ENCODE measurements at places on chromosomes 4 and X.

GRCh38 chrX:71661919-71662318 is 5.4 kb upstream of the LOC101059915 start:
- DNase-seq = no peak

DNA sequence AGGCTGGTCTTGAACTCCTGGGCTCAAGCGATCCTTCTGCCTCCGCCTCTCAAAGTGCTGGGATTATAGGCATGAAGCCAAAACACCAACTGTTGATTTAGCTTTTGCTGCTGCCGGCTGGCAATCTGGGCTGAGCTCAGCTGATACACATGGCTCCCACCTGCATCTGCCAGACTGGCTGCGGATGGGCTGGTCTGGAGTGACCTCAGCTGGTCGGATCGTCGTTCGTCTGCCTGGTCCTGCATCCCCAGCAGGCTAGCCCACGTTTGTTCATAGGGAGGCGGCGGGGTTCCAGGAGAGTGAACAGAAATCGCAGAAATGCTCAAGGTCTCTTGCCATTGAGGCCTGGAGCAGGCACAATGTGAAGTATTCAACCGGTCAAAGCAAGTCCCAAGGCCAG is 74.4 kb upstream of the DDX3X start:
- no peak for DNase-seq

GRCh38 chr4:147639388-147639787 is 22.2 kb downstream of the TMEM184C start:
- no peak for DNase-seq

GRCh38 chr4:170949084-170949483 is 859.3 kb upstream of the AADAT start:
- DNase-seq = no peak

GRCh38 chr4:56424697-56425514 is 10.5 kb downstream of the PPAT start:
- DNase-seq = no peak

- DNase-seq = no peak
Observed at GRCh38 chrX:129007631-129008030, 515.7 kb downstream of the SMARCA1 start.

DNA sequence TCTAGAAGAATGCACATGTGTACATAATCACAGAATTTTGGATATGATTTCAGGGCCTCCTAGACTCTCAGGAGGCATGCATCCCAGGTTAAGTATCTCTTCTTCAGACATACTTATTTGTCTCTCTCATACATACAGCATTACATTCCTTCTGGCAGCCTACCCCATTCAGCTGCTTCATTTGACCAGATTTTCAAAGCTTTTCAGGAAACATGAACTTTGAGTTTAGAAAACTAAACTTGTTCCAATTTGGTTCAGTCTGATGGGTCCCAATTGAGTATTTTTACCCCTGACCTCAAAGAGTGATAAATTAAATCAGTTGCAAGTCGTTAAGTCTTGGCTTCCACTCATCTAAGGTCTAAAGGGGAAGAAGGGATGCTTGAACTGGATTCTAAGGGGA is 330.9 kb downstream of the ARHGAP24 start:
- no peak for DNase-seq

DNA sequence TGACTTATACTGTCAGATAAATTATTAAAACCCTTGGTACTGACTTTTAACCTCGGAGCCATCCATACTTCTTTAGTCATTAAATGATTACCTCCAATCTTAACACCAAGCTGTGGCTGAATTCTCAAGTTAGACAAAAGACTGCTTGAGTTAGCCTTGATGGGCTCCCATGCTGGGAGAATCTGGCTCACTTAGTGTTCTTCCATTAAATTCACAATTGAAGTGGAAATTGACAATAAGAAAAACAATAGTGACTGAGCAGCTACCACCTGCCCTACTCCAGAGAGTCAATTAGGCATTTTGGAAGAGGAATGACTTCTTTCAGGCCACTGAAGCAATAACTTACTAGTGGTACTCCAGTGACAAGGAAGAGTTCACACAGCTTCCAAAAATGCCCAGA is 503.0 kb upstream of the CPXCR1 start:
- no peak for DNase-seq

- no peak for DNase-seq
Observed at GRCh38 chr4:113700602-113701150, 60.9 kb downstream of the CAMK2D start.

DNA sequence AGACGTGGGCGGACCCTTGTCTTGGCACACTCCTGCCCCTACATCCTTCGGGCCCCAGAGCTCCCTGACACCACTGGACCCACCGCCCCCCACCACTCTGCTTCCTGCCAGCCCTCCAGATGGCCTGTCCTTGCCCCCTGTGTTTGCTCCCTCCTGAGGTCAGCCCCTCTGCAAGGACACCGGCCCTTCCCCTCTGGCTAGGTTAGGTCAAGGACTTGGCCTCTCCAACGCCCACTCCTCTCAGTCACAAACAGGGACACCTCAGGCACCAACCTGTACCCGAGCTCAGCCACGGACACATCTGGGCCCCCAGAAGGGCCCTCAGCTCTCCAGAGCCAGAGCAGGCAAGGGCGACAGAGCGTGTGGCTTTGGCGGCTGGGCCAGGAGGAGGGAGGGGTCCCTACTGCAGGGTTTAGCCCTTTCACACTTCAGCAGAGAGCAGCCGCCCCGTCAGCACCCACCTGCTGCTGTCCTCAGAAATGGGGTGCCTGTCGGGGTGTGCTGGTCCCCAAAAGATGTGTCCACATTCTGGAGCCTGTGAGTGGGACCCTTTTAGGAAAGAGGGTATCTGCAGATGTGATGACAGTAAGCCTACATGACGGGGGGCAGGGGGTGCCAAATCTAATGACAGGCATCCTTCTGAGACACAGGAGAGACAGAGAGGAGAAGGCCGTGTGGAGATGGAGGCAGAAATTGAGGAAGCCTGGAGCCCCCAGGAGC is 23.5 kb upstream of the DUSP9 start:
- DNase-seq = no peak

DNA sequence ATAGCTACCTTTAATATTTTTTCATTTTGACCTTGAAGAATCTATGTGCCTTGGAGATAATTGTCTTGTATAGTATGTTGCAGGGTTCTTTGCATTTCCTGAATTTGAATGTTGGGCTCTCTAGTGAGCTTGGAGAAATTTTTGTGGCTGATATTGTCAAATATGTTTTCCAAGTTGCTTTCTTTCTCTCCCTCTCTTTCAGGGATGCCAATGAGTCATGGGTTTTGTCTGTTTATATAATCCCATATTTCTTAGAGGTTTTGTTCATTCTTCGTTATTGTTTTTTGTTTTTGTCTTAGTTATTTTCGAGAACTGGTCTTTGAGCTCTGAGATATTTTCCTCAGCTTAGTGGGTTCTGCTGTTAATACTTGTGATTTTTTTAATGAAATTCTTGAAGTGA is 20.7 kb downstream of the RAB40AL start:
- DNase-seq = no peak

DNA sequence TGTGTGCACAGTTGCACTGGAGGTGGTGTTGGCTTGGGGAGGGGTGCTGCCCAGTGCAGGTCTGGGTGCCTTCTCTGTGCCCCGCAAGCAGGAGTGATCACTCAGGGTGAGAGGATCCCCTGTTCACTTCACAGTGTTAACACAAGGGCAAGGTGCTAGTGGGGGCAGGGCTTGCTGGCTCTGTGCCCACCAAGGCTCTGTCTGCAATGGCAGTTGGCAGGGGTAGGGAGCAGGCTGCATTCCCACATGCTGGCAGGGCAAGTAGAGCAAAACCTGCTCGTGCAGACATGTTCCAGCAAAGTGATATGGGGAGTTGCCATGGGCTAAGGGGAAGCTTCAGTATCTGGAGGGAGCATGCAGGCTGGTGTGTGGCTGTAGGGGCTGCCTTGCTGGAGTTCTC is 428.0 kb downstream of the ZNF674 start:
- DNase-seq = no peak

DNA sequence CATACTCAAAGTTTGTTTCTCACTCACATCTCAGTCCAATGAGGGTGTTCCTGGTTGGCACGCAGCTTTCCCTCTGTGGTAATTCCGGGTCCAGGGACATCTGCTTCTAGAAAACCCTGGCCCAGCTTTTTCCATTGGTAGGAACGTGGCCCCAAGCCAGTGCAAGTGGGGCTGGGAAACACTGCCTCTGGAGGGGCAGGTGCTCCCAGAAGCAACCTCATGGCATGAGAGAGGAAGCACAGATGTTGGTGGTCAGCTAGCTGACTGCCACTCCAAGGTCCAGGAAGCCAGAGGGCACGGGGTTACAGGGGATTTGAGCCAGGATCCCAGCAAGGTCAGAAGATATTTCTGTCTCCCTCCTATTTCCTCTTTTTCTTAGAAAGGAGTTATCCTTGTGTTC is 47.5 kb downstream of the DCTD start:
- no peak for DNase-seq

DNA sequence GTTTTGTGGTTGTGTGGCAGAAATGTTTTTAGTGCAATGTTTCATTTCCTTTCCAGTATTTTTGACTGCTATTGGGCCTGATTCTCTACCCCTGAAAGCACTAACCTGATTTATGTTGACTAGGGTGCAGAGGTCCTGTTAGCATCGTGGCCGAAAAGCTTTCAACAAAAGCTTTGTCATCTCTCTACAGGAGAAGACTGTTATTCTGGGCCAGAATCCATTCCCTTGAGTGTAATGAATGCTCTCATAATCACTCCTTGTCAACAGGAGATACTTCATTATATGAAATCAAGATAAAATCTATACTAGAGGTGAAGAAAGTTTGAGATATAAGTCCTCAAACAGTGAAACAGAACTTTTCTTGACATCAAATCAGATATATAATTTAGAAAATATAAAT is 195.5 kb downstream of the ZNF330 start:
- no peak for DNase-seq

- no peak for DNase-seq
Observed at GRCh38 chrX:142250502-142250901, 45.4 kb upstream of the MAGEC2 start.

DNA sequence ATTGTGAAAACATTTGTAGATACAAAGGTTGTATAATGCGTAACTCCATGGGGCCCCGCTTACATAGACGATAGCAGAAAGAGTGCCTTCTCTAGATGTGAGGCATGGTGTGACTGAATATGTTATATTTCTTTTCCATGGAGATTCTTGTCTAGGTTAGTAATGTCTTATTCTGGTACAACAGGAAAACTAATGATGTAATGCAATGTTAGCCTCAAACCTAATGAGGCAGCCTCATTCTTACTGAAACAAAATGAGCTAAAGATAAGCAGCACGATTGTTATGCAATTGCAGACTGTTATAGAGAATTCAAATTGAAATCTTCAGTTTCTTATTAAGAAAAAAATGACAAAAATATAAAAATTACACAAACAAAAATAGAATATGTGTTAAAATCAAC is 171.1 kb upstream of the ANKRD50 start:
- no peak for DNase-seq

GRCh38 chrX:8748855-8749254 is 16.9 kb upstream of the ANOS1 start:
- DNase-seq = no peak

- no peak for DNase-seq
Observed at GRCh38 chrX:53732797-53733196, 46.3 kb upstream of the HUWE1 start.

GRCh38 chr4:2264481-2265041 is 2.7 kb upstream of the MXD4 start:
- no peak for DNase-seq

GRCh38 chrX:53190363-53190960 is 34.5 kb downstream of the KDM5C start:
- no peak for DNase-seq

DNA sequence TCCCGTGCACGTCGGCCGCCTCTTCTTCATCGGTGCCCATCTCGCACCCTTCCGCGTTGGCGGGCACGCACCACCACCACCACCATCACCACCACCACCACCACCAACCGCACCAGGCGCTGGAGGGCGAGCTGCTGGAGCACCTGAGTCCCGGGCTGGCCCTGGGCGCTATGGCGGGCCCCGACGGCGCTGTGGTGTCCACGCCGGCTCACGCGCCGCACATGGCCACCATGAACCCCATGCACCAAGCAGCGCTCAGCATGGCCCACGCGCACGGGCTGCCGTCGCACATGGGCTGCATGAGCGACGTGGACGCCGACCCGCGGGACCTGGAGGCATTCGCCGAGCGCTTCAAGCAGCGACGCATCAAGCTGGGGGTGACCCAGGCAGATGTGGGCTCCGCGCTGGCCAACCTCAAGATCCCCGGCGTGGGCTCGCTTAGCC is 1.4 kb downstream of the POU4F2 start:
- DNase-seq = no peak

GRCh38 chrX:72498782-72499181 is 73.9 kb downstream of the HDAC8 start:
- no peak for DNase-seq

- no peak for DNase-seq
Observed at GRCh38 chr4:185839194-185839712, 27.3 kb upstream of the SORBS2 start.

- DNase-seq = no peak
Observed at GRCh38 chr4:135192751-135193535, 991.4 kb upstream of the PABPC4L start.

GRCh38 chrX:130715299-130715698 is 187.7 kb downstream of the ENOX2 start:
- no peak for DNase-seq

Measured in natural killer cell treated with Interleukin-12 subunit alpha and Interleukin-12 subunit beta and Interleukin-15 and Interleukin-18, amount 100 ng/mL, for 72 hours (primary cell).